ENCODE measurements at places on chromosomes 6 and 20.

DNA sequence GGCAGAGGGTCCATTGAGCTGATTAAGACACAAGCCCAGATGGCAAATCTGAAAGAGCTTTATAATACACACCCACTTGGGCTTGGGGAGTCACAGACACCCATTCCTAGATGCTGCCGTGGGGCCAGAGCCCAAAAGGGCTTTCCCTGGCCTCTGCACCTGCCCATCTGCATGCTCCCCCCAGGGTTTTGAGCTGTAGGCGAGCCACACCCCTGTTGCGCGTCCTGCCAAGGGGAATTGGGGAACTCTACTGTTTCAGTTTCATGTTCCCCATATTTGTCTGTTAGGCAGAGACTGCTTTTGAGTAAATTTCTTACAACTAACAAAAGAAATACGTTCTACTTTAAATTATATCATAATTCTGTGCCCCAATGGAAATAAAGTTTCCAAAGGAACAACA lies 52.9 kb upstream of the FNDC1 start:
- no peak for DNase-seq

DNA sequence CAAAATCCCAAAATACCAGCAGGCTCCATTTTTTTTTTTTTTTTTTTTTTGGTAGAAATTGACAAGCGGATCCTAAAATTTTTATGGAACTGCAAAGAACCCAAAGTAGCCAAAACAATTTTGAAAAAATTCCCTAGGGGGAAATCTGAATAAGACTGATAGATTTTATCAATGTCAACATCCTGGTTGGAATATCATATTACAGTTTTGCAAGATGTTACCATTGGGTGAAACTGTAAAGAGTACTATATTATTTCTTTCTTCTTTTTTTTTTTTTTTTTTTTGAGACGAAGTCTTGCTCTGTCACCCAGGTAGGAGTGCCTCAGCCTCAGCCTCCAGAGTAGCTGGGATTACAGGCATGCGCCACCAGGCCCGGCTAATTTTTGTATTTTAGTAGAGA lies 29.4 kb upstream of the BEND3 start:
- DNase-seq = no peak

- DNase-seq = no peak
Observed at GRCh38 chr20:56801971-56802755, 173.1 kb downstream of the TFAP2C start.

GRCh38 chr6:44856479-44856878 lies 469.0 kb downstream of the CDC5L start:
- no peak for DNase-seq

DNA sequence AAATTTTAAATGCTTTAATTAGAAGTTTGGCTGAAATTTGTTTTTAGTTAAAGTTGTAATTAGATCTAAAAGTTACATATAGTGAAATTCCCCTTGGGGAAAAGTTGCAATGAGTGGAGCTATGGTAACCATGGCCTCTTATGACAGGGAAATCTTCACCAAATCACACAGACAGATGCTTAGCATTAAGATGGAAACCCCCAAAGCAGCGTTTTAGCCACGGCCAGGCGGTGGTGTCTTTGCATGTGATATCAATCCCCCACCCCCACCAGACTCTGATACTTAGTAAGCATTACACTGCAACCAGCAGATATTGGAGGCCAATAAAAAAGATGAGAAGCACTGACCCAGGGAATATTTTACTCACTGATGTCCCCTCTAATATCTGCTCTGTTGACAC lies 75.7 kb downstream of the REPS1 start:
- no peak for DNase-seq

GRCh38 chr20:47740862-47741184 lies 44.5 kb downstream of the SULF2 start:
- DNase-seq = peak; percentile 15

DNA sequence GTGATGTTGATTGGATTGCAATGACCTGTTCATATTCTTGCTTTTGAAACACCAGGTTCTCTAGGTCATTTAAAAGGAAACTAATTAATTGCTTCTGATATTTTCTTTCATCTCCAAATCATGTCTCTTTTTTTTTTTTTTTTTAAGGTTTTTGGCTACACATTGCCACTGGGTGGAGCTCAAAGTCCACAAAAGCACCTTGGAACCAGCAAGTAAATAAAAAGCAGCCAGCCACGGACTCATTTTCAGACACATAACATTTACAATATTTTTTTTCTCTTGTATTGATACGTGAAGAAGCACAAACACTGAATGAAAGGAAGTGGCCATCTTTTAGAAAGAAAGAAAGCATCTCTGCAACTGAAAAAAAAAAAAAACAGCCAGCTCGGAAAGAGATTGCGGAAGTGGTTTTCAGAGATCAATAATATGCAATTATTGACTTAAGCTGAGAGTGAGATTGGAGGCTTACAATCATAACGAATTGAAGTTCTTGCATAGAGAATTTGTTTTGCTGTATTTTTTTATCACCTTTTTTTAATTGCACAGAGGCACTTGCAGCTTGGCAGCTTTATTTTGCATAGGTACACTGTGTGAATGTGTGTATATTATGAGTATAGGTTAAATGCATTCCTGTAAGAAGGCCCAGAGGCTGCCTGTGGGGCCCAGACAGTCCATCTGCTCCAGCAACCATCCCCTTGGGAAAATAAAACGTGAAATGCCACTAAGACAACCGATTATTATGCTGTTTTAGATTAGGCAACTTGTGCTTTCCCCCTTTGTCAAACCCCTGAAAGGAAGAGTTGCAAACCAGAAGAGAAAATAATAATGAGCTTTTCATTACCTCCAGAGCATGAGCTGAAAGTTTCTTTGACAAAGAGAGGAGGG lies 28.2 kb downstream of the CGA start:
- DNase-seq = peak; percentile 82

DNA sequence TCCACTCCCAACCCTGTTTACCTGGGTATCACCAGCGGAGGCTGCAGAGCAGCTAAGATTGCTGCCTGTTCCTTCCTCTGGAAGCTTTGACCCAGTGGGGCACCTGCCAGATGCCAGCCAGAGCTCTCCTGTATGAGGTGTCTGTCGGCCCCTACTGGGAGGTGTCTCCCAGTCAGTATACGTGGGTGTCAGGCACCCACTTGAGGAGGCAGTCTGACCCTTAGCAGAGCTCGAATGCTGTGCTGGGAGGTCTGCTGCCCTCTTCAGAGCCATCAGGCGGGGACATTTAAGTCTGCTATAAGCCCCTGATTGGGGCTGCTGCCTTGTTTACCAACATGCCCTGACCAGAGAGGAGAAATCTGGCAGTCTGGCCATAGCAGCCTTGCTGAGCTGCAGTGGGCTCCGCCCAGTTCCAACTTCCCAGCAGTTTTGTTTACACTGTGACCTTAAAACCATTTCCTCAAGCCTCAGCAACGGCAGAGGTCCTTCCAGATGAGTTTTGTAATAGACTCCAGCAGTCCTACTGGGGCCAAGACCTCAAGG lies 2.8 kb downstream of the RAET1E start:
- no peak for DNase-seq

DNA sequence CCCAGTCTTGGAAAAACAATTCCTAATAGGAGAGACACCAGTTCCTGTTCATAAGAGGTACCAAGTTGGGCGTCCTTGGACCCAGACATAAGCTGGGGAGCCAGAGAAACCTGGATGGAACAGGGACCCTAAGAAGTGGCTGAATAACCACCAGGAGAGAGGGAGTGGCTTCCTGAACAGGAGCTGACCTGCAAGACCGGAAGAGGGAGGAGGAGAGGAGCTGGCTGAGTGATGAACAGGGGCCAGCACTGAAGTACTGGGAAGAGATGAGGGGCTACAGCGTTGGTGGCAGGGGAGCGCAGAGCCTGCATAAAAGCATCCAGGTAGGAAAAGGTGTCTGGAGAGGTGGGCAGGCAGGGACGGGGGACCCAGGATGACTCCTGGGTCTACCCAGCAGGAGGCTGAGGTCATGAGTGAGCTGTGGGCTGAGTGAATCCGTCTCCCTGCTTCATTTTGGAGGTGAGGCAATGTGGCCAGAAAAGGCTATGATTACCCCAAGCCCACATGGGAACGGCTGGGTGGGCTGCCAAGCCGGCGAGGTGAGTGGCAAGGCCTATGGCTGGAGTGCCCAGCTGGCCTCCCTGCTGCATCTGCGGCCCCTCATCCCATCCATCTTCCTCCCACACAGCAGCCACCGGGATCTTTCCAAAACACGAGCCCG lies 34.4 kb upstream of the ZFAND3 start:
- DNase-seq = no peak

- no peak for DNase-seq
Observed at GRCh38 chr6:26452631-26453235, 5.0 kb upstream of the BTN2A1 start.

DNA sequence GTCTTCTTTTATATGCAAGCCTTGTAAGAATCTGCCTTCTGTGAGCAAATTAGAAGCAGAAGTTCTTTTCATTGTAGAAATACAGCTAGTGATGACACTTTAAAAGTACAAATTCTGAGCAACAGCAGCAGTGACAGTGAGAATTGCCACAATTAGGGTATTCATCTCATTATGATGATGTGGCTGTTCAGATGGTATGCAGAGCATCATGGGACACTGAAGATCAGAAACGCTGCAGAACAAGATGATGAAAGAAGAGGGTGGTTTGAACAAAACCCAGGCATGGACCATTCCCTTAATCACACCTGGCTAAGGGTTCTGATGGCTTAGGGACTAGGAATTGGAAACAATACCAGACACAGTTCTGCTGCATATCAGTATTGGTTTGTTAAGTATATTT lies 312.7 kb upstream of the TBX18 start:
- DNase-seq = no peak

DNA sequence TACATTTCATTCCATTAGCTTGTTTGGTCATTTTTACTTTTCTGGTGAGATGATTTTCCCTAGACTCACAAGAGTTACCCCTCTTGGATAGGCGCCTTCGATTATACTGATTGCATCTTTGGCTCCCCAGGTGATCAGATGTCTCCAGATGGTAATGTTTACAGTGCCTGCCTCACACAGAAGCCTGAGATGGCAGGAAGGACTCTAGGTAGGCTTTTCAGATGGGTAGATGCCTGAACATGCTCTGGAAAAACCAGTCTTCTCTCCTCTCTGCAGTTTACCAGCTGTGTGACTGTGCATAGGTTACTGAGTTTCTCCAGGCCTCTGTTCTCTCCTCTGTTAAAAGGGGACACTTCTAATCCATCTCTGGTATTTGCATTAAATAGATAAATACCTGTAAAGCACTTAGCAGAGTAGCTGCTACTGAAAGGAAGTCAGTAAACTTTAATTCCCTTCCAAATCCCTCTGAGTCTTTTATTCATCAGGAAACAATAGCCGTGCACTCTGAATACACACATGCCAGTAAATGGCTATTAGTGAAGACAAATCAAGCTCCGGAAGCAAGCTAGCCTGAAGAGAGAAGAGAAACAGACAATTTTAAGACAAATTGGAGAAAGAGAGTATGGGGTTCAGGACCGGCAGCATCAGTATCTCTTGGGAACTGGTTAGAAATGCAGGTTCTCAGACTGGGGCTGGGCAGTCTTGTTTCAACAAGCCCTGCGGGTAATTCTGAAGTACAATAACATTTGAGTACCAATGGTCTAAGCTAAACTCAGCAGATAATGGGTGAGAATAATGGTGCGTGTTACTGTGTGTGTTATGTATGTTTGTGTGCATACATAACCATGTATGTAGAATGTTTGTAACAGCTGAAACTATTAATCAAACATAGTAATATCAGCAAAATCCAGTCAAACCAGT lies 139.4 kb downstream of the UST start:
- peak; percentile 22 for DNase-seq

DNA sequence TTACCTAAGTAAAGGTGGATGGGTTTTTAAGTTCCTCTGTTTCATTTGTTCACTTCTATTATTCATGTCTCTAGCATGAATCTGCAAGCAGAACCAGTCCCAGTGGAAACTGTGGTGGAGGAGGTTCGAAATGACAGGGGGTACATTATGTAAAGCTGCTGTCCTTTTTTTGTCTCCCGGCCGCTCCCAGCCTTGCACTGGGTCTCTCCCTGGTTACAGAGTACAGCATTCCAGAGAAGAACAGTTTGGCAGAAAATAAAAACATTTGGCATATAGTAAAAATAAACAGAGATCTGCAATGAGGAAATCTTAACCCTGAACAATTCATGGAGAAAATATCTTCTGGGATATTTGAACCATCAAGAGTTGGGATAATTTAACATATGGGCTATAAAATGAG lies 34.6 kb upstream of the TAGAP start:
- DNase-seq = no peak

DNA sequence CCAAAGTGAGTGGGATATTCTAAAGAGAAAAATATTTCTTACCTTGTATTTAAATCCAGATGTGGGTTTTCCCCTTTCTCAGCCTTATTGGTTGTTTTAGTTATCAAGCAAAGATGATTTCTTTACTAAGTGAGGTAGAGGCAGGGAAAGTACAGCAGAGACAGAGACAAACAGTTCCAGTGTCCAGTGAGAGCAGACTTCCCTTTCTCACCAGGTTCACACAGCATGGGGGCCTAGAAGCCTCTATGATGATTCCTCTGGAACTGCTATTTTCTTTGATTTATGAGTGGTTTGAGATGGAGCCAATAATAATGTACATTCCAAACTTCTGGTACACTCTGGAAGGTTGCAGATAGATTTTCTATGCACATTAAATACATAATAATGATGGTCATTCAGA lies 234.0 kb upstream of the MARCKS start:
- DNase-seq = no peak

DNA sequence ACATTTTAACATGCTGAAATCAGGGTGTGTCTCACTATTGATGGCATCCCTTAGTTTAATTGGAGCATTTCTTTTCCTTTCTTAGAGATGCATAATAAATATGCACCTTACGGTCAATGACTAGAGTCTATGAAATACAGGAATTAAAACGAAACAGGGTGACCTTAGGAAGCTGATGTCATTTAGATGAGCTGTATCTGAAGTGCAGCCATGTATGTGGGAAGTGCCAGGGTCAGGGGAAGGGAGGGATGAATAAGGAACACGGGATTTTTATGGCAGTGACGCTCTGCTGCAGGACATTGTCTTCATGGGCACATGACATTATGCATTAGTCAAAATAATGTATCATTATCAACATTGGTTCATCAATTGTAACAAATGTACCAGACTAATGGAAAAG lies 84.0 kb downstream of the AGPAT4 start:
- DNase-seq = no peak

- DNase-seq = no peak
Observed at GRCh38 chr20:58251979-58252591, 23.6 kb upstream of the ANKRD60 start.
